ENCODE measurements at places on chromosomes 7 and 10.
A peak's percentile ranks its signal among the peaks of the same experiment; 100 is the strongest.

DNA sequence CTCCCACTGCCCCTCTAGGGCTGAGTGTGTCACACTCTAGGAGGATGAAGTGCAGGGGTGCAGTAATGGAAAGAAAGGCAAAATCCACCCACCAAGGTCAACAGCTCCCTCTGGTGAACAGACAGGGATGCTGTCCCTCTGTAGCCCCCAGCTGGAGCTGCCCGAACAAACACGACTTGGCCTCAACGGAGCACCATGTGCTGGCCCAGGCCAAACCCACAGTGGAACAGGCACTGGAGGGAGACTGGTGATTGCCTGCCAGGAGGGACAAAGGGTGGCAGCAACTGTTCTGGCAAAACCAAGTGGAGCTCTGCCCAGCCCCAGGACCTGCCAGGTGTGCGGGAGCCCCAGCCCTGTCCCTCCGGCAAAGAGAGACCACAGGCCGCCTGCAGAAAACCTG, 20.7 kb downstream of the PDIA4 start:
- peak; percentile 41 for DNase-seq

- DNase-seq = no peak
Measured at GRCh38 chr7:129796186-129796775, 156.5 kb downstream of the UBE2H start.

DNA sequence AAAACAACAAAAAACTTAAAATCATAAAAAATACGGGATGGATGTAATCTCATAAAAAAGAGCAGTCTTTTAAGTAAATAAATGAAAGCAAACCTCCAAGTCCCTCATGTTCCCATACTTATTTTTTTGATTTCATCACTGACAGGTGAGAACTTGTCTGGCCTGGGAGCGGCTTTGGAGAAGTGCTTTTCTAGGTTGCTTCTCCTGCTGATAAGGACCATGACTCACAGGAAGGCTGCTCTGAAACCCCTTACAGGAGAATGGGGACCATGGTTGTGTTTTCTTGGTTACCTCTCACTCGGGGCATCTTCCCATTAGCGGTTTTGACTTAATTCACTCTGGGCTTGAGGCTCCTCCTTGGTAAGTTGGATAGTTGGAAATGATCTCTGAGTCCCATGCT, 237.4 kb downstream of the CAMK1D start:
- no peak for DNase-seq

GRCh38 chr10:4472190-4472904, 353.7 kb upstream of the AKR1E2 start:
- DNase-seq = no peak

GRCh38 chr7:17554341-17555015, 256.0 kb downstream of the AHR start:
- DNase-seq = peak; percentile 54

DNA sequence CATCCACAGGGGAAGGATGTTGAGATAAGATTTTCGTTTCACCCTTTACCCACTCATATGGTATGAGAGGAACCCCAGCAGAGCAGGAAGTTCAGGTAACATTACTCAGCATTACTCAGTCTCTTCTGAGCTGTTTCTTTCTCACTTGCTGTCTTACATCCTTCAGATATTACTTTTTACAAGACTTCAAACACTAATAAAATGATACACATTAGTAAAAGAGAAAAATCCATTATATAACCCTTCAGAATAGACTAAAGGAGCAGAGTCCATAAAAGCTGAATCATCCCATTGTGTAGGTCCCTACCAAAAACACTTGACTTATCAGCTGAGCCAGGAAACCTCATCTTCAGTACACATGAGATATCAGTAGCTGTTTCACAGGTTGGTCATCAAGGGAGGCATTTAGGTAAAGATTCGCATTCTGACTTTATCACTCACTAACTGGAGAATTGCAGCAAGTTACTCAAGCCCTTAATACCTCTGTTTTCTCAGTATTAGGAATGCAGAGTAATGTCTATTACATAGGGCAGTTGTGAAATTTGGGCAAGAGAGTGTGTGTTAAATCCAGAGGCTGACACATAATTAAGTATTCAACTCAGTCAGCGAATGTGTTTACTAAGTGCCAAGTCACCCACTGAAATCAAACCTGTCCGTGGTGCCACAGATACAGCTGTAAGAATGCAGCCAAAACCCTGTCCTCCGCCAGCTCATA, 44.7 kb downstream of the KLF6 start:
- peak; percentile 70 for DNase-seq
